Hematopoietic multipotent progenitor cell treated with erythropoietin and hydrocortisone succinate and interleukin-3 and kit ligand, for 6 days (in vitro differentiated cells): ENCODE measurements at places on chromosomes 2 and 18.
A peak's percentile ranks its signal among the peaks of the same experiment; 100 is the strongest.

GRCh38 chr2:145807968-145808367 is 1288.0 kb upstream of the ZEB2 start:
- DNase-seq: no peak

GRCh38 chr2:239578381-239578780 is 177.6 kb upstream of the HDAC4 start:
- no peak for DNase-seq

GRCh38 chr2:120678251-120678650 is 57.4 kb upstream of the GLI2 start:
- DNase-seq: no peak

DNA sequence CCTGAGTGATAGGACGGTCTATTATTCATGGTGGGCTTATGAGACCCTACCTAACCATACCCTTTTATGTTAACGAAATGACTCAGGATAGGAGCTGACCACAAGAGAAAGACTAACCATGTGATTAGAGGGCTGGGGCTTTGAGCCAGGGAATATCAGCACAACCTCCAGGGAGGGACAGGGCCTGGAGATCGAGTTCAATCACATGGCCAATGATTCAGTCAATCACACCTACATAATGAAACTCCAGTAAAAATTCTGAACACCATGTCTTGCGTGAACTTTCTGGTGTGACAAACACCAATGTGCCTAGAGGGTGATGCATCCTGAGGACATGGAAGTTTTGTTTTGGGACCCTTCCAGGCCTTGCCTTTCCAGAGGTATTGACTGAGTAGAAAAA is 2.2 kb upstream of the TEX51 start:
- DNase-seq: no peak

- no peak for DNase-seq
Measured at GRCh38 chr2:36147670-36148390, 207.7 kb upstream of the CRIM1 start.

- DNase-seq: no peak
Measured at GRCh38 chr18:45049578-45050319, 369.1 kb downstream of the SETBP1 start.

- no peak for DNase-seq
Measured at GRCh38 chr2:152470861-152471854, 136.2 kb downstream of the FMNL2 start.

DNA sequence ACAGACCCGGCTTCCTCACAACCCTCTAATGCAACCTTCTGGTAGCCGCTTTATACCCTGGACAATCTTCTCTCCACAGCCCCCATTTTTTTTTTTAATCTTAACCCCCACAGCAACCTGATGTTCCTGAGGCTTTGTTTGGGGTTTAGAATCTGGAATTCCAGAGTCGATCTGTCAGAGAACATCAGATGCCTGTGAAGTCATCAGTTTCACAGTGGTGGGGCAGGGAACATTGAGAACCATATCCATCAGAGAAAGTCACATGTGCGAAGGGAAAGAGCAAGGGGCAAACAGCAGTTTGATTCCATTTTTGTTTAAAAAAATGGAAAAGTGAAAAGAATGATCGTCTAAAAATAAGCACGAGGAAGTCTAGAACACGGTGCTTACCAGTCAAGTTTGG is 20.6 kb downstream of the NPAS2 start:
- DNase-seq: no peak

DNA sequence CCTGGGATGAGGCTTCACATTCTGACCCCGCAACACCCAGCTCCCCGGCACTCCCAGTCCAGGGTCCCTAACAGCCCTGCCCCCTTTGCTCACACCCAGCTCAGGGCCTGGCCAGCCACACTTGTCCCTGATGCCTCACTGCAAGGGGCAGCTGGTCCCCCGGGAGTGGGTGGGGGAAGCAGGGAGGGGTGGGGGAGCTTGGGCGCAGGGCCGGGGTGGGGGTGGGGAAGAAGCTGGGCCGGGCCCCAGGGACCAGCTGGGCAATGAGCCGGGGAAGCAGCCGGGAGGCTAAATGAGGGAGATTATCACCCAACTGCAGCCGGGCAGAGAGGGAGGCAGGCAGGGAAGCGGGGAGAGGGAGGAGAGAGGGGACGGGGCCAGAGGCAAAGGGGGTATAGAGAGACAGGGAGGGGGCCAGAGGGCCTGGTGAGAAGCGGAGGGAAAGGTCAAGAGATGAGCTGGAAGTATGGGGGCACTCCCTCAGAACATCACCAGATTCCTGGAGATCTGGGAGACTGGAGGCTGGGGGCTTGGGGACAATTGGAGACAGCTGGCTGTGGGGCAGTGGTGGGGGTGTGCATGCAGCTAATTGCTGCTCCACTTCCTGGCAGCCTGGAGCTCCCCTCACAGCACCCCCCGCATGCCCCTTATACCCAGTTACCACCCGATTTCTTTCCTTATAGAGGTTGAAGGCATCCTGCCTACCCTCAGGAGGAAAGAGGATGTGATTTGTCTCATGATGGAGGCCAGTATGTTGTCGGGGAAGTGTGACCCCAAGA is 2.5 kb upstream of the ASIC4 start:
- DNase-seq: peak; percentile 78

GRCh38 chr2:7270011-7270431 is 352.8 kb downstream of the RNF144A start:
- DNase-seq: no peak

GRCh38 chr2:16493788-16494187 is 171.8 kb downstream of the CYRIA start:
- no peak for DNase-seq

DNA sequence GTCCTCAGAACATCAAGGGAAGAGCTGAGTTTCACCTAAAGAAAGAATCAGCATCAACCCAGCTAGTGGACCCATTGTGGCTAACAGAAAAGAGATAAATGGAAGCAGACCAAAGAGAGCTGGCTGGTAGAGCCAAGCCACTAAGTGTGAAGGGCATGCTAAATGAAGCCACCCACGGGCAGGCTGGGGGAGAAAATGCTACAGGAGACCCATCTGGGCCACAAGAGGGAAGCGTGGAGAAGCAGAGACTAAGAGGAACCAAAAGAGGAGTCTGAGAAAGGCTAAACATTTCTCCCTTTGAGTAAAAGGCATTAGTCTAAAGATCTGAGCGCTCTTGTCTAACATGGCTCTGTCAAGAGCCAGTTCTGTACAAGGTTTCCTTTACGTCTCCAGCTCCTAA is 15.8 kb downstream of the CWC22 start:
- DNase-seq: peak; percentile 66

GRCh38 chr2:3368261-3368722 is 9.3 kb downstream of the EIPR1 start:
- no peak for DNase-seq

- no peak for DNase-seq
Measured at GRCh38 chr2:24893934-24894333, 26.1 kb downstream of the ADCY3 start.

- DNase-seq: no peak
Measured at GRCh38 chr2:60351802-60352201, 201.7 kb downstream of the BCL11A start.

DNA sequence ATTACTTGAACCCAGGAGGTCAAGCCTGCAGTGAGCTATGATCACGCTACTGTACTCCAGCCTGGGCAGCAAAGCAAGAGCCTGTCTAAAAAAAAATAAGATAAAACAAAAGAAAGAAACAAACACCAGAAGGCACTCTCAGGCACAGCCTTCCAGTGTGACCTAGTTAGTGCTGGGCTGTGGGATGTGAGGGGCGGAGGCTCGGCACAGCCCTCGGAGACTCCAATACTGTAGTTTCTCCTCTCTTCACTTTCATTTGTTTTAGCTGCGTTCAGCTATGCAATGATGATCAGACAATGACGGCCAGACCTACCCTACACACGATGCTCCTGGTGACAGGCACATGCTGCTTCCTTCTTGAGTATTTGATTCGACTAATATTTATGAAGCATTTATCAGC is 127.7 kb downstream of the SOCS6 start:
- DNase-seq: no peak

GRCh38 chr2:145410086-145410485 is 890.2 kb upstream of the ZEB2 start:
- DNase-seq: no peak

DNA sequence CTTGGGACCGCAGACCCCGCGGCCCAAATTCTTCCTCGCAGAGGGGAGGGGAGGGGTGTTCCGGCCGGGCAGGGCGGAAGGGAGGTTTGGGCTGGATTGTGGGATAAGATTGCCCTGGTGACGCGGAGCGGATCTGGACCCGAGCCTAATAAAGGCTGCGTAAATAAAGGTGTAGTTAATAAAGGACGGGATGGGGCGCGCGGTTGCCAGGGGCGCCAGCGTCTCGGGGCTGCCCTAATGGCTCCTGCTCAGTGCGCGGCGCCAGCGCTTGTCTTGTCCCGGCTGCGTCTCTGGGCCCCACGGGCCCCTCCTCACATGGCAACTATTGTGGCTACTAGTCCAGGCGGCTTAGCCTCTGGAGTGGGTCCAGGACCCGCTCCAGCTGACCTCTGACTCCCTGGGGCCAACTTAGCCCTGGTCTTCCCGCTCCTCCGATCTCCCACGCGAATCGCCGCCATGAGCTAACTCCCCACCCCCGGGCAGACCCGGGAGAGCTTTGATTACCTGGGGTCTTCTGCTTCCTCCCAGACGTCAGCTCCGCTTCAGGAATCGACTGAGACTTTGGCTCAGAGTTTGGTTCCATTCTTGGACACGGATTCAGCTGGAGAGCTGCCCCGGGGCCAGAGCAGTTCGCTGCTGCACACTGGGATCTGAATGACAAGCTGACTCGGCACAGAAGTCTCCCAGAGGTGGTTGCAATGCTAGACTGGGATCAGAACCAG is 36.5 kb downstream of the SLC25A52 start:
- DNase-seq: peak; percentile 47

- DNase-seq: no peak
Measured at GRCh38 chr2:118481299-118481698, 366.1 kb downstream of the EN1 start.

DNA sequence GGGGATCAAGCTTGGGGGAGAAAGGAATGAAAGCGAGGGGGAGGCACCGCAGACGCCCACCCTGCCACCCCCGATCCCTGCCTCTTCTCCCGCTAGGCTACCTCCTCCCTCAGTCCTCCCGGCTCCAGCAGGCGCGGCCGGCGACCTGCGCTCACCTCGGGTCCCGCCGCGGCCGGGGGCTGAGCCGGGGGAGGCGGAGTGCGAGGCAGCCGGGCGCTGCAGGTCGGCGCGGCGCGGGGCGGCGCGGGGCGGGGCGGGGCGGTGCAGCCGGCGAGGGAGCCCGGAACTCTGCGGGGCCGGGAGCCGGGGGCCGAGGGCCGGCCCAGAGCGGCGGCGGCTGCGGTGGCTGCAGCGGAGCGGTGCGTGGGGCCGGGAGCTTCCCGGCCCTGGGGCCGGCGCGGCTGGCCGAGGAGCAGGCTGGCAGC is 477 bp downstream of the ACVR1 start:
- peak; percentile 47 for DNase-seq

DNA sequence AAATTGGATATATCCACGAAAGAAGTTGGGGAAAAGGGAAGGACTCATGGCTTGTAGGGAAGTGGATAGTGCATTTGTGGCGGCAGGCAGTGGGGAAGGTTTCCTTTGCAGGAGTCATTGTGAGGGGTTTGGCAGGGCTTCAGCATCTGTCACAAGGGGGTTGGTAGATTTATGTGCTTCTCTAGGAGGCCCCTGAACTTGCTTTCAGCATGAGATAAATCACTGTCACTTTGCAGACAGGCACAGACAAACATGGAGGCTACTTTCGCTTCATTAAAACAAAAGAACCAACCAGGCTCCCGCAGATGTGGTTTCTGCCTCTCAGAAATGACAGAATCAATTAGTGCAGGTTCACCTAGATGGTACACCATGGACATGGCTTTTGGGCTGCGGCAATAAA is 340.7 kb downstream of the TGIF1 start:
- DNase-seq: peak; percentile 18

DNA sequence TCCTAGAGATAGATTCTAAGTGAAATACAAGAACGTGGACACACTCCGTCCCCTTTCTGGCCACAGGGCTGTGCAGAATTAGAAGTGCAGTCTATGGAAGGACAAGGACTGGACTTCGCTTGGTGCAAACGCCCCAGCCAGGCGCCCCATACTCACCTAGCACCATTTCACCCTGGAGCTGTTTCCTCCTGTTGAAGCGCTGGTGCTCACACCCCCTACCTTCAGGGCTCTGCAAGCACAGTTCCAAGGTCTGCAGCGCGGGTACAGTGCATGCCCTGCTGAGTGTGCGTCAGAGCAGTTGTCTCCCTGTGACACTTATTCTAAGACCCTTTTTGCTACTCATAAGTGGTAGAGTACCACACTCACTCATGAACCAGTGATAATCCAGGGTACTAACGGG is 3.0 kb downstream of the HPCAL1 start:
- no peak for DNase-seq

GRCh38 chr2:74347303-74347702 is 4.1 kb upstream of the SLC4A5 start:
- no peak for DNase-seq

DNA sequence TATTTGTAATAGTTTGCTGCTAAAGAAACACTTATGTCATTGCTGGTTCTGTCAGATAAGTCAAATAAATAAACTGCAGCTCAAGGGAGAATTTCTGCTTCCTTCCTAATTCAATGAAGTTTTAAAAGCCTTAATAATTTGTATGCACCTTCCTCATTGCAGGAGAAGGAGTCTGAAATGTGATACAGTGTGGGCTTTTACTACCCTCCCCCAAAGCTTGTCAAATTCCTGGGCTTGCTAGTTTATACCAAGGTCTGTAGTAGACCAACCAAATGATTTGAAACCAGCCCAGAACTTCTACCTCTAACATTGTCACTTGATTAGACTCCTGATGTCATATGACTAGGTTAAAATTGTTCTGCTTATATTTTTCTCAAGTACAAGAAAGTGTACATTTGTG is 131.8 kb downstream of the DTNA start:
- no peak for DNase-seq

DNA sequence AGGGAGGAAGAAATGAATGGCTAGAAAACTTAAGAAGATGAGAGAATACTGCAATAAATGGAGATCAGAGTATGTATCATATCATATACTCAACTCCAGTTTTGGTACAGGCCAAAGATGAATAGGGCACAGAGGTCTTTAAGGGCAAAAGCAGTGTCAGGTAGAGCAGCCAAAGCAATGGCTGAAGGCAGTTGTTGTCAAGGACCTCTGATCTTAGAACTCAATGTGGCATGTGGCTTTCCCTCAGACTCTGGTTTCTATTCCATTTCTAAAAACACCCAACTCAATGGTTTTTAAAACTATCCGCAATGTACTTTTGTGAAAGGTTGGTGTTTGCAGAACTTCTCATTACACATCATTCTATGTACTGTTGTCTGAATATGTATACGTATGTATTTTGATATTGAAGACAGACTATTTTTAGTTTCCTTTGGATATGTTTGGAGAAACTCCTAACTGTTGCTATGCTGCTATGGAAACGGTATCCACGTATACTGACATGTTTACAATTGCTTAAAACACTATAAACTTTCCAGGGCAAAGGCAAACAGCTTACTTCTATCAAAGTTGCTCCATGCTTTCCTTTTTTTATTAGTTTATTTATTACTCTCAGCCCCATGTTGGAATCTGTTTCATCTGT is 58.1 kb upstream of the PELI1 start:
- no peak for DNase-seq
